ENCODE measurements at places on chromosomes 7 and 10. TPM values are rescaled to one million over a fixed set of nuclear protein-coding genes. Genes with fewer than 3 reads are reported as not detected.
A peak's percentile ranks its signal among the peaks of the same experiment; 100 is the strongest.

DNA sequence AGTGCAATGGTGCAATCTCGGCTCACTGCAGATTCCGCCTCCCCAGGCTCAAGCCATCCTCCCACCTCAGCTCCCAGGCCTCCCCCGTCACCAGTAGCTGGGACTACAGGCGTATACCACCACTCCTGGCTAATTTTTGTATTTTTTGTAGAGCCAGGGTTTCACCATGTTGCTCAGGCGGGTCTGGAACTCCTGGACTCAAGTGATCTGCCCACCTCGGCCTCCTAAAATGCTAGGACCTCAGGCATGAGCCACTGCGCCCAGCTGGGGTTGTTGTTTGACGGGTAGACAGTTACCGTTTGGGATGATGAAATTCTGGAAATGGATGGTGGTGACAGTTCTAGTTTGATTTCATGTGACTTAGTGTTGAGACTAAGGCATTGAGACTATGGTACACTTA lies 15.3 kb downstream of the CALML3 start:
- H3K4me1 ChIP-seq, result no peaks in the 10 kb centered on the region
- H3K27me3 ChIP-seq, result peaks cover 8% of the 10 kb centered on the region
- no peak overlapping the region for H3K4me3 ChIP-seq

DNA sequence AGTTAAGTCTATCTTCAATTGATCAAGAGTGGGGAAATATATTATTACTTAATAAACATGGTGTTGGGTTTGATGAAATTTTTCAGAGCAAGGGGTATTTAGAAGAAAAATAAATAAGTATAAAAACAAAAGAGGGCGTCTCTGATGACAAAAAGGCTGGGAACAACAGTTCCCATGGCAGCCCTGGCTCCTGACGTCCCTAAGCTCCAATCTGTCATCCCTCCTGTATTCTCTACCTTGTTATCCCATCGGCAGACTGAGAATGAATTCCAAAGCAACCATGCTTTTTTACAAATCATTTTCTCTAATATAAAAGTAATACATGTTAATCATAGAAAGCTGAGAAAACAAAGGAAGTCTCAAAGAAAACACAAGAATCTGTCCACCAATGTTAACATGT lies 55.5 kb downstream of the SORBS1 start:
- H3K36me3 ChIP-seq, result no peaks in the 10 kb centered on the region
- peaks cover 1% of the 10 kb centered on the region for H3K4me1 ChIP-seq
- H3K27me3 ChIP-seq, result peaks cover 13% of the 10 kb centered on the region
- H3K4me3 ChIP-seq, result no peak overlapping the region

DNA sequence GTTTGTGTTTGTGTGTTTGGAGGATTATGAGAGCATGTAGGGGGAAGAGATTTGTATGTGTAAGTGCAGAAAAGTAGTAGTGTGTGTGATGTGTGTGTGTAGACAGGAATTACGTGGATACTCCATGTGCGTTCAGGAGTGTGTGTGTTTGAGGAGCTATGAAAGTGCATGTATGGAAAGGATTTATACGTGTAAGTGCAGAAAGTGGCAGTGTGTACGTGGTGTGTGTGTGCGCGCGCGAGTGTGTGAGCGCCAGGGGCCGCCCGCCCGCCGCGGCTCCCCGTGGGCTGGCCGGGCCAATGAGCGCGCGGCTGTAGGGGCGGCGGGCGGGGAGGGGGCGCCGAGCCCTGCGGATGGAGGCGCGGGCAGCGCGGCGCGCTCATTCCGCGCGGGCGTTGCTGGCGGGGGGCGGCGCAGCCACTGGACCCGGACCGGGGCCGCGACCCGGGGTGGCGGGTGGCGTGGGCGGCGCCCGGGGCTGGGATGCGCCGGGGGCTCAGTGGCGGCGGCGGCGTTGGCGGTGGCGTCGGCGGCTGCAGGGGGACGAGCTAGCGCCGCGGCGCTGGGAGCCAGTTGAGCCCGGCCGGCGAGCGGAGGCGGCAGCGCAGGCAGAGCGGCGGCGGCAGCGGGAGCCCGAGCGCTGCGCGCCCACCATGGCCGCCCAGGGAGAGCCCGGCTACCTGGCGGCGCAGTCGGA lies at the start of gene BICC1:
Gene BICC1, plus strand, starts transcription at position 382 of the 697 bp plus-strand sequence. Its CDS starts 272 bp downstream, at position 654.
- H3K36me3 ChIP-seq, result peaks cover 3% of the 10 kb centered on the region
- peak; percentile 42 for DNase-seq
- H3K4me3 ChIP-seq, result peak within 1 kb of the TSS; percentile 76
- H3K4me1 ChIP-seq, result peaks cover 6% of the 10 kb centered on the region
- H3K27ac ChIP-seq, result no peak within 1 kb of the TSS

DNA sequence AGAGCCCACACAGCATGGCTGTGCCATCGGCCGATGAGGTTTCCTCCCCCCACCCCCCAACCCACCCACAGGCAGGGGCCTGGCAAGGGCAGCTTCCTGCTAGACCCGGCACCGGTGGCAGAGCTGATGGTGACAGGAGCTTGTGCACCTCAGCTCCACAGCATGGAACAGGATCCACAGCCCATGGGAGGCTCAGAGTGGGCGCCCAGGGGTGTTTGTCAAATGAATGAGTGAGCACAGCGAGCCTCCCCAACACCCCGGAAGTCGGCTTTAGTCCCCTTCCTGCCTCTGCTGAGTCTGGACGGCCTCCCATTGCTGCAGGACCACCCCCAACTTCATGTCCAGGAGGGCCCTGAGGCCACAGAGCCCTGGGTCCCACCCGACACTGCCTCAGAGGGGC lies 68.9 kb downstream of the PDGFA start:
- no peak for DNase-seq
- H3K4me3 ChIP-seq, result peak overlapping the region; percentile 4
- H3K27me3 ChIP-seq, result peaks cover 8% of the 10 kb centered on the region
- peaks cover 11% of the 10 kb centered on the region for H3K4me1 ChIP-seq
- peak overlapping the region; percentile 68 for H3K27ac ChIP-seq
- no peaks in the 10 kb centered on the region for H3K36me3 ChIP-seq

GRCh38 chr10:20707251-20707650 lies 189.9 kb downstream of the NEBL start:
- no peak overlapping the region for H3K4me3 ChIP-seq
- H3K4me1 ChIP-seq, result no peaks in the 10 kb centered on the region
- no peaks in the 10 kb centered on the region for H3K36me3 ChIP-seq
- H3K27me3 ChIP-seq, result no peaks in the 10 kb centered on the region
- no peak overlapping the region for H3K27ac ChIP-seq
- no peak for DNase-seq

GRCh38 chr7:25597946-25598345 lies 369.7 kb upstream of the NPVF start:
- no peak overlapping the region for H3K4me3 ChIP-seq
- H3K36me3 ChIP-seq, result no peaks in the 10 kb centered on the region
- peaks cover 8% of the 10 kb centered on the region for H3K27me3 ChIP-seq
- no peak overlapping the region for H3K27ac ChIP-seq

DNA sequence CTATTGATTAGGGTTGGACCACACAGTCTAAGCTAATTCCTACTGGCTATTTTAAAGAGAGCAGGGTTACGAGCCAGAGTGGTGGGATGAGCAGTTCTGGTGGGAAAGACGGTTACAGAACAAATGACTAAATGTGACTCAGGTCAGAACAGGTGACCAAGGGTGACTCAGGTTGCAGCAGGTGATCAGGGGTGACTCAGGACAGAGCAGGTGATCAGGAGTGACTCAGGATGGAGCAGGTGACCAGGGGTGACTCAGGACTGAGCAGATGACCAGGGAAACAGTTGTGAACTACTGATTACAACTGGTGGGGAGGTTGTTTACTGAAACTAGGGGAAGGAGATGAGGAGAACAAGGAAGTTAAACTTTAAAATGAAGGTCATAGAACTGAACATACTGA lies 366.3 kb downstream of the ABCA13 start:
- no peak overlapping the region for H3K27ac ChIP-seq
- H3K4me3 ChIP-seq, result no peak overlapping the region
- H3K36me3 ChIP-seq, result no peaks in the 10 kb centered on the region
- DNase-seq, result no peak
- no peaks in the 10 kb centered on the region for H3K27me3 ChIP-seq

DNA sequence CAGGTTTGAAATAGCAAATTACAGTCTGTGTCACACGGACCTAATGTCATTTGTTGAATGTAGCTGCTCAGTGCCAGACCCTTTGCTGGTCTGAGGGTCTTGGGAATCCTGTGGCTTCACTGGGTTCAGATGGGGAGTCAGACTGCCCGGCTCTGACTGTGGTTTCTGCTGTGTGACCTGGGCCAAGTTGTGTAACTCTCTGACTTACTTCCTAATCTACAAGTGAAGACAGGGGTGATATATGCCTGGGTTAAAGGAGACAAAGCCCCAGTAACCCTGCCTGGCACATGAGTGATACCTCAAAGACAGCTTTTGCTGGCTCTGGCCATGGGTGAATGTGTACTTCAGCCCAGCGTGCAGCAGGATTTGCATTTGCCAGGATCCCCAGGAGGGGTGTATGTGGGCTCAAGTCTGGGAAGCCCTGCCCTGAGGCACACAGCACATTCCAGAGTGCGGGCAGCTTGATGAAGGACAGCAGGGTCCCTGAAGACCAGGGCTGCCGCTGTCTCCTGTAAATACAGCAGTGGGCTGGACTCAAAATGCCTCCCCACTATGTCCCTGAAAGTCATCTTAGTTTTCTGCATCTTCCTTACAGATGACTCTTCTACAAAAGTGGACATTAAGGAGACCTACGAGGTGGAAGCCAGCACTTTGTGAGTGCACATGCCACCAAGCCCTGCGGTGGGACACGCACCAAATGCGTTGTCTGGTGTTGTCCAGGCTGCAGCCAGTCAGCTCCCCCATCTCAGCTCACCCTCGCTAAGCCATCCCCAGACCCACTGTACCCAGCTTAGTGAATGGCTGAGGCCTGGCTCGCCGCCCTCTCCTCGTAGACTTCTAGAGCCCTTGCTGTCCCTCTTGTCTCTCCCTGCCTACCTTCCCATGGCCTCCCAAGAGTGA lies 16.4 kb downstream of the NACAD start:
- H3K4me3 ChIP-seq, result no peak overlapping the region
- no peak for DNase-seq
- H3K4me1 ChIP-seq, result peaks cover 8% of the 10 kb centered on the region
- H3K27me3 ChIP-seq, result no peaks in the 10 kb centered on the region

- peaks cover 4% of the 10 kb centered on the region for H3K4me1 ChIP-seq
- no peak for DNase-seq
- H3K36me3 ChIP-seq, result no peaks in the 10 kb centered on the region
Observed at GRCh38 chr10:116756277-116756676, 13.9 kb upstream of the HSPA12A start.

GRCh38 chr10:90999512-91000172 lies 78.8 kb upstream of the ANKRD1 start:
- no peak for DNase-seq
- H3K27me3 ChIP-seq, result peaks cover 6% of the 10 kb centered on the region
- no peak overlapping the region for H3K27ac ChIP-seq
- no peaks in the 10 kb centered on the region for H3K4me1 ChIP-seq
- H3K4me3 ChIP-seq, result no peak overlapping the region

GRCh38 chr7:11896663-11897062 lies 64.7 kb upstream of the THSD7A start:
- no peak overlapping the region for H3K4me3 ChIP-seq
- no peaks in the 10 kb centered on the region for H3K27me3 ChIP-seq
- no peak for DNase-seq
- H3K27ac ChIP-seq, result no peak overlapping the region

DNA sequence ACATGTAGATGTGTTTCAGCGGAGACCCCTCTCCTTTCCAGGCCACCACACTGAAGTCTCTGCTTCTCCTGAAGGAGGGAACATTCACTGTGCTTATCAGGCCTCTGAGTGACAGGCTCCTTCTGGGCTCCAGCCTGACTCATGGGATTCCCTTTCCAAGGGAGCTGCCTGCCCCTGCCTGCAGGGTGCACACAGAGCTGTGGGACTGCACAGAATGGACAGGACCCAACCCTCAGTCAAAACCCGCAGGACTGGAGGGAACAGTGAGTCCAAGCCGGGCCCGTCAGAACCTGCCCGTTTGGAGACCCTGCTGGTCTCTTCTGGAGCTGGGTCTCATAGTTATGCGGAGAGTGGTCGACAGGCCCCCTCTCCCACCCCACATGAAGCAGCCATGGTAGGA lies 32.6 kb downstream of the PLAC9 start:
- no peak overlapping the region for H3K27ac ChIP-seq
- no peak overlapping the region for H3K4me3 ChIP-seq
- peaks cover 4% of the 10 kb centered on the region for H3K4me1 ChIP-seq
- no peaks in the 10 kb centered on the region for H3K27me3 ChIP-seq

- H3K27me3 ChIP-seq, result peaks cover 2% of the 10 kb centered on the region
- no peaks in the 10 kb centered on the region for H3K36me3 ChIP-seq
- H3K4me3 ChIP-seq, result no peak overlapping the region
- DNase-seq, result no peak
- no peaks in the 10 kb centered on the region for H3K4me1 ChIP-seq
Observed at GRCh38 chr7:81256991-81257390, 338.1 kb upstream of the SEMA3C start.

DNA sequence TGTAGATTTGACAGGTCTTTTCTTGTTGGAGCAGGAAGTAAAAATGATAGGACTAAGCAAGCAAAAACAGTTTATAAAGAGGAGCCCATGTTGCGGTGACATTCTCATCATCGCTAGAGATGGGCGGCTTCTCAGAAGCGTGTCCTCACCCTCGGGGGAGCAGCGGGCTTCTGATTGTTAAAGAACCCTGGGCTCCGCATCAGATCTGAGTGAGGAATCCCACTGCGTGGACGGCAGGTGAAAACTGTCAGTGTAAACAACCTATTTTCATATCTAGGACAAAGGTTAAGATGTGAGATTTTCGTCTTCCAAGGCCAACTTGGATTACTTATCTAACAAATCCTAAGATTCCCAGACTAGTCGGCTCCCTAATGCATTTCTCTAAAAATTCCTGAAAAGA lies 177.6 kb downstream of the ADARB2 start:
- no peak overlapping the region for H3K4me3 ChIP-seq
- no peaks in the 10 kb centered on the region for H3K4me1 ChIP-seq
- DNase-seq, result no peak

GRCh38 chr10:47361293-47361692 lies 13.1 kb downstream of the RBP3 start:
- H3K27me3 ChIP-seq, result peaks cover 4% of the 10 kb centered on the region
- no peak overlapping the region for H3K27ac ChIP-seq
- DNase-seq, result no peak

- no peak overlapping the region for H3K4me3 ChIP-seq
- no peaks in the 10 kb centered on the region for H3K27me3 ChIP-seq
- no peak overlapping the region for H3K27ac ChIP-seq
- no peaks in the 10 kb centered on the region for H3K36me3 ChIP-seq
- H3K4me1 ChIP-seq, result no peaks in the 10 kb centered on the region
Observed at GRCh38 chr7:44283381-44284211, 41.8 kb downstream of the CAMK2B start.

DNA sequence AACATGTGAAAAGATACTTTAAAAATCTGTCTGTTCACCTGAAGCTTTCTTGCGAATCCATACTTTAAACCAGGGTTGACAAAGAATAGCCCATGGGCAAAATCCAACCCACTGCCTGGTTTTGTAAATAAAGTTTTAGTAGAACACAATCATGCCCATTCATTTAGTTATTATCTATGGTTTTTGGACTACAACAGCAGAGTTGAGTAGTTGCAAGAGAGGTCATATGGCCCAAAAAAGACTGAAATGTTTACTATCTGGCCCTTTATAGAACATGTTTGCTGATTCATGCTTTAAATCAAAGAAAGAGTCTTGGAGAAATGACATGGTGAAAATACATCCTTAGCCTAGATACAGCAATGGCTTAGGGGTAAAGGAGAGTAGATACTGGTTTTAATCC lies 356.2 kb downstream of the RNLS start:
- H3K27ac ChIP-seq, result no peak overlapping the region
- peaks cover 5% of the 10 kb centered on the region for H3K36me3 ChIP-seq
- H3K4me1 ChIP-seq, result no peaks in the 10 kb centered on the region
- no peak for DNase-seq
- no peaks in the 10 kb centered on the region for H3K27me3 ChIP-seq
- no peak overlapping the region for H3K4me3 ChIP-seq

The CCDC3 gene
- total RNA-seq, result not detected

The STK17A gene
- total RNA-seq, result 106 TPM

The TET1 gene
- total RNA-seq, result 4.1 TPM

The MRLN gene
- not detected for total RNA-seq

The ACHE gene
- total RNA-seq, result not detected

The IDI2 gene
- total RNA-seq, result not detected

The CALML3 gene
- not detected for total RNA-seq

The TUBB8 gene
- not detected for total RNA-seq

The SLC16A12 gene
- total RNA-seq, result not detected

The KIAA1549 gene
- 1.1 TPM for total RNA-seq

The LIPF gene
- total RNA-seq, result not detected

Data from activated naive CD8-positive, alpha-beta T cell treated with anti-CD3 and anti-CD28 coated beads, Interleukin-2, amount 10 ng/mL, durations not matched to agents 7 days and 5 days (primary cell).